ENCODE measurements at places on chromosomes 3 and 15.

DNA sequence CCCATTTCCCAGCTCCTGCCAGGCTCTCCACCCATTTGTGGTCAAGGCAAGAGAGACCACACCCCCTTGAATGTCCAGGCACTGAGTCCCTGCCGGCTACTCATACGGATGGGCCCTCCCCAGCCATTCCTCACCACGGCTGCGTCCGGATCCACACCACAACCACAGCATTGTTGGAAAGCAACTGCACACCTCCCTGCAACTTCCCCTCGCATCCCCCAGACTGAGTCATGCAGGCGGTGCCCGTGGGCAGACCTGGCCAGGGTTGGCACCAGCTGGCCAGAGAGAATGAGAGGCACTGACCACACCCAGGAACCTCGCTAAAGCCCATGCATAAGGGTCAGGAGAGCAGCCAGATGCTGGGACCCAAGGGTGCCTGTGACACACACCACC lies 30.5 kb downstream of the LOXL1 start:
- DNase-seq = no peak

- DNase-seq = no peak
Measured at GRCh38 chr3:155313300-155313699, 19.8 kb upstream of the STRIT1 start.

- no peak for DNase-seq
Measured at GRCh38 chr3:182252802-182253201, 540.5 kb upstream of the ATP11B start.

DNA sequence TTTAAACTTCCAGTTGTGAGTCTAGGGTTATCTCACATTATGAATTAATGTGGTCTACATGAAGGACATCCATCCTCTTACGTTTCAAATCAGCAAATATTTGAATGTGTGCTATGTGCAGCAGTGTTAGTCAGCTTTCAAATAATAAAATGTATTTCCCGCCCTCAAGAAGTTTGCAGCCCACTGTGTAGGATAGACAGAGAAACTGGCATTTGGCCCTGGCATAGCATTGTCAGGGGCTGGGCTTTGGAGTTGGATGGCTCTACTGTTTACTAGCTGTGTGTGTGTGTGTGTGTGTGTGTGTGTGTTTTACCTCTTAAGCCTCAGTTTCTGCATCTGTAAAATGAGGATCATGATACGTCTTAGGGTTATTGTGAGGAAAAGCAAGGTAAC lies 400.5 kb upstream of the C2CD4B start:
- DNase-seq = no peak

- DNase-seq = no peak
Measured at GRCh38 chr3:111751961-111752360, 107.1 kb upstream of the PHLDB2 start.

- DNase-seq = no peak
Measured at GRCh38 chr15:80494756-80495155, 90.6 kb downstream of the ARNT2 start.

GRCh38 chr3:127760361-127760760 lies 62.0 kb downstream of the MGLL start:
- DNase-seq = no peak

GRCh38 chr15:76190751-76191538 lies 120.3 kb downstream of the ETFA start:
- peak; percentile 20 for DNase-seq

DNA sequence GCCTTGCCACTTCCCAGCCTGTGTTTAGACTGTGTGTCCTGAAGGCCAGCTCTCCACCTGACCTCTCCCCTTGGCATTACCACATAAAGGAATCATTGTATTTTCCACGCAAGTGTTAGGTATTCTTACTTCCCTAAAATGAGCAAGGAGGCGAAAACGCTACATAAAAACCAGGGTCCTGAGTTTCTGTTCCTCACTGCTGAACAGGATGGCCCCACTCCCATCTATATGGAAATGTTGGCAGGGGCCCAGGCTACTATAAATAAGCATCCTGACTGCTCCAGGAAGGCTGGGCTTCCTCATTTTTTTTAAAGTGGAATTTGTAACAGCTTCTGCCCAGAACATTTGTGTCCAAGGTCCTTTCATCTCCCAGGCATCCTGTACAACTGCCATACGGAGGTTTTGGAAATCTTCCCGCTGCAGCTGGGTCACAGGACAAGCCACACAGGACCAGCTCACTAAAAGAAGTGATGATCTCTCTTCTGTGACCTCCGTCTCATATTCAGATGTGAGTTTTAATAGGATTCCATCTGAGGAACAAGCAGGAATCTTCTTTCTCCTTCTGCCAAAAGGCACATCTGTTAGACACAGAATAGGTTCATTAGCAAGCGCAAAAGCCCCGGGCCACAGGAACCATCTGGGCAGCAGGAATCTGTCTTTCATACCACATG lies 56.4 kb upstream of the LIMD1 start:
- no peak for DNase-seq

DNA sequence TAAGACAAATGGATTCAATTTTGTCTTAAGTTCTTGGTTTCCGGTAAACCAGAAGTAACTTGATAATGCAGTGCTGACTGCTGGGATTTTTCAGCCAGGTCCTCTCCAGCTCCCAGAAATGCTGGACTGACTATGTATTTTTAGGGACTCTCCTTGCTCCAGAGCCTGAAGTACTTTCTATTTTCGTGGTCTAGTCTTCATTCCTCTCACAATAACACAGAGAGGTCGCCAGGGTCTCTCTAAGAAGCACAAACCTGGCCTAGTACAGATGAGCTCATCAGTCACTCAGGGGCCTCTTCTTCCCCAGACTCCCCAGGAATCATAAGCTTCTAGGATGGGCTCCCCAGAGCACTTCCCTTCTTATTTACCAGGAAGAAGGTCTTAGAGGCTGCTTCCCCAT lies 85.8 kb downstream of the FAM174B start:
- no peak for DNase-seq

DNA sequence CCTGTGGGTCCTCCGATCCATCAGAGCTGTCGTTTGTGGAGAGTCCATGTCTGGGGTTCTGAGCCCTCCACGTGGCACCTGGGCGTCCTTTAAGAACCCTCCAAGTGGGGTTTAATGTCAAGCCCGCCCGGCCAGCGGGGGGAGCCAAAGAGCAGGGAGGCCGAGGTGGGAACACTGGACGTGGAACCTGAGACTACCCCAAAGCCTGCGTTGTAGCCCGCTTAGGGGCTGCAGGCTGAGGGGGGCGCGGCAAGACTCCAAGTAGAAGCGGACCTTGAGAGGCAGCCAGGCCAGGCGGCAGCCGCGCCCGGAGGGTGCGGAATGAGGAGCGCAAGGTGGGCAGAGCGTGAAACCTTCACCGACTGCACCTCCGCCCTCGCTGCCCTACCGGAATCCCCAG lies 126.2 kb upstream of the ATP10A start:
- DNase-seq = no peak

DNA sequence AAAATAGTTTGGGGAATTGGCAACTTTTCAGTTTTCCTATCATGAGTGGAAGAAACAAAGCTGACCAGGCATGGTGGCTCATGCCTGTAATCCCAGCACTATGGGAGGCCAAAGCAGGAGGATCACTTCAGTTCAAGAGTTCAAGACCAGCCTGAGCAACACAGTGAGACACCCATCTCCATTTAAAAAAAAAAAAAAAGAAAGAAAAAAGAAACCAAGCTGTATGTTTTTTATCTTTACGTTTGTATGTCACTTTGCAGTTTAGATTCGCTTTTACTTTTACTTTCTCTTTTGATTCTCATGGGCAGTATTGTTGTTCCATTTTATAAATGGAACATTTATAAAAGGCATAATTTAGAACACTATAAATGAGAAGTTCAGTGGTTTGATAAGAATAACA lies 31.2 kb upstream of the TNIK start:
- DNase-seq = no peak

DNA sequence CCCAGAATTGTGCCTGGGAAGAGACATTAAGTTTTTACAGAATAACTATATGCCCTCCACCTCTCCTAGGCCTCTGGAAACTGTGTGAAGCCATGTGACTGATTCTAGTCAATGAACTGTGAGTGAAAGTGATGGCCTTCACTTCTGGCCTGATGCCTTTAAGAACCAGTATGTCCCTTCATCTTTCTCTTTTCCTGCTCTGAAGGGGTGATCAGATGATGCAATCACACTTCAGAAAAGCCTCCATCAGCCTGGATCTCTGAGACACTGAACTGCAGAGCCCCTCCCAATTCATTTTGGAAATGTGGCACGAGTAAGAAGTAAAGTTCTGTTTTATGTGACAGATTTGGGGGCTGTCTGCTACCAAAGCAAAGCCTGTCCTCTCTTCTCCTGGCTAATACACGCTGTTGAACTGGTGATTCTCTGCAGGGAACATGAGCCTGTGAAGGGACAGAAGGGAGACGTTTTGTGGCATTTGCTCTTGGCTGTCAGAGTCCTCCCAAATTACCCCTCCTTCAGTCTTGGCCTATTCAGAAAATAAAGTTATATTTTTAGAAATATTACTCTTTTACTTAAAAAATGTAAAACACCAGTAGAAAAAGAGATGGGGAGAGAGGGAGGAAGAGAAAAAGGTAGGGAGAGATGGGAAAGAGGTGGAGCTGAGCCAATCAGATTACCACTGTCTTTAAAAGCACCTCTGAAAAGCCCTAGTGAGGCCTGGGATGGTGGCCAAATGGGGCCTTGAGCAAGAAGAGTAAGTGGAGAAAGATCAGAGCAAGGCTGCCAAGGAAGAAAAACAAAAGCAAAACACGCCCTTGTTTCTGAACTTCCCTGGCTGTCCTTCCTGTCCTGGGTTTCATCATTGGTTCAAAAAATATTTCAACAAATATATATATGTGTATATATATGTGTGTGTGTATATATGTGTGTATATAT lies 40.9 kb upstream of the RYK start:
- peak; percentile 39 for DNase-seq

DNA sequence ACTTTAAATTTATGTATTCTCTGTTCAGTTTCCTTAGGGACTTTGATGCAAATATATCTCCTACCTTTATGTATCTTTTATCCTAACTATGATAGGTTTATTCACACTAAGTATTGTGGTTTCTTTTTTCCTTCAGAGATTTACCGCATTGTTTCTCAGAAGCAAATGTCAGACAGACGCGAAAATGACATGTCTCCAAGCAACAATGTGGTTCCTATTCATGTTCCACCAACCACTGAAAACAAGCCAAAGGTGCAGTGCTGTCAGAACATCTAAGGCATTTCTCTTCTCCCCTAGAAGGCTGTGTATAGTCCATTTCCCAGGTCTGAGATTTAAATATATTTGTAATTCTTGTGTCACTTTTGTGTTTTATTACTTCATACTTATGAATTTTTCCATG lies 18.3 kb downstream of the RAB11A start:
- DNase-seq = no peak

DNA sequence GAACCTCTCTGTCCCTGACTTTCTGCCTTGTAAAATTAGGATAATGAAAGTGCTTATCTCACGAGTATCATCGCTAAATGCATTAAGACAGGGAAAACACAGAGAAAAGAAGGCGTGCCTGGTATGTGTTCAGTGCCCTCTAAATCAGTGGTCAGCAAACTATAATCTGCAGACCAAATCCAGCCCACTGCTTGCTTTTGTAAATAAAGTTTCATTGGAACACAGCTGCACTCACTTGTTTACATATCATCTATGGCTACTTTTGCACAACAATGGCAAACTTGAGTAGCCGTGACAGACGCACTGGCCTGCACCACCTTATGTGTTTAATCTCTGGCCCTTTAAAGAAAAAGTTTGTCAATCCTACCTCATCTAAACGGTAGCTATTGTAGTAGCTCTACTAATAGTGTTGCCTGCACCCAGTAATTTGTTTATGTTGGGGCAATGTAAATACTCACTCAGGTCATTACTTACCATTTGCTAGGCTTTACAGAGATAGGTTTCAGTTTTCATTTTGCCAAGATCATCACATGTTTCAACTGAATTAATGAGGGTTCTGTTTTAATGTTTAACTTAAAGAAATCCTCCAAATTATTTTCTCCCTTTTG lies 229.4 kb downstream of the FEZF2 start:
- no peak for DNase-seq

- DNase-seq = no peak
Measured at GRCh38 chr15:57329582-57330367, 46.5 kb upstream of the CGNL1 start.

- DNase-seq = no peak
Measured at GRCh38 chr3:194930377-194931204, 244.9 kb downstream of the FAM43A start.

Data from DMS79 (cell line).